ENCODE measurements at places on chromosomes 12 and 14.

DNA sequence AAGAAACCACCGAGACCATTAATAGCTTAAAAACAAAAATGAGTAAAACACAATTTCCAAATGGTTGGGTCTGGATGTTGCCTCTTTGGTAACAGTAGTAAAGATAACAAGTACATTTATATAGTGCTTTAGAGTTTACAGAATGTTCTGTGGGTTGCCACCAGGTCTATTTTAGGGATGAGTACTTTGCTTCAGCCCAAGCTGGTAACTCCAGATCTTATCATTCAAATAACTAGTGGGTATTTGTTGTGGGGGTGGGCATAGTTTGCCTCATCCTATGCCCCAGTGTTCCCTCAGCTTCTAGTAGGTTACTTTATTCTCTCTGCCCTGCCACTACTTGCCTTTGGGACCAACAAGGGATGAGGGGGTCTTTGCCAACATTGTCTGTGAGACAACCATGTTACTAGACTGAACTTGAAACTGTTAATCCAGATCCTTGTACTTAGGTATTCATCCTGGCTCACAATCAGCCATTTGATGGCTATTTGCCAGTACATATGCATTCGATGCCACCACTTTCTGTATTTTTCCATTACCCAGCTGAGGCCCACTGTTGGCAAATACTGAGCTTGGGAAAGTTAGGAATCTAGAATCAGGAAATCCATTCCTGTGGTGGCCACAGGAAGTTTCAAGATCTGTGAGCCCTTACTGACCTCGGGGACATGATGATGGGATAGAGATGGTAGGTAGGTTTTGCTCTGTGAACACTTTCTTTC is 17.6 kb upstream of the AKAP6 start:
- no peak for DNase-seq

GRCh38 chr12:55847603-55848291 is 5.0 kb upstream of the MMP19 start:
- DNase-seq = no peak

DNA sequence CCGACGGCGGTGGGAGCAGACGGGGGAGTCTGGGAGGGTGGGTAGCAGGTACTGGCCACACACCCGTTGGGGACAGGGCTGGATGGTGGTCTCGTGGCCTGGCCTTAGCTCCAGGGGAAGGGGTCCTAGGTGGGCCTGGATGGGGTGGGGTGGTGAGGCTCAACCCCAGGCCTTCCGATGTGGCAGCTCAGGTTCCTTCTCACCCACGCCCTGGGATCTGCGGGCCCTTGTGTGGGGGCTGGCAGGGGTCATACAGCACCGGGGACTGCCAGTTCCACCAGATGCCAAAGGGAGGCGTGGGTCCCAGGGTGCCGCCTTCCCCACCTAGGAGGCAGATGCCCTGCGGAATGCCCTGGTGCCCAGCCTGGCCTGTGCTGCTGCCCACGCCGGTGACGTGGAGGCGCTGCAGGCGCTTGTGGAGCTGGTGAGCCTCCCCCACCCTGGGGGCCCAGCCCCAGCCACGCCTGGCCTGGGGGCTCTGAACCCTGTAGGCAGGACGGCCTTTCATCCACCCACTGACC is 21.0 kb downstream of the ASPG start:
- no peak for DNase-seq

DNA sequence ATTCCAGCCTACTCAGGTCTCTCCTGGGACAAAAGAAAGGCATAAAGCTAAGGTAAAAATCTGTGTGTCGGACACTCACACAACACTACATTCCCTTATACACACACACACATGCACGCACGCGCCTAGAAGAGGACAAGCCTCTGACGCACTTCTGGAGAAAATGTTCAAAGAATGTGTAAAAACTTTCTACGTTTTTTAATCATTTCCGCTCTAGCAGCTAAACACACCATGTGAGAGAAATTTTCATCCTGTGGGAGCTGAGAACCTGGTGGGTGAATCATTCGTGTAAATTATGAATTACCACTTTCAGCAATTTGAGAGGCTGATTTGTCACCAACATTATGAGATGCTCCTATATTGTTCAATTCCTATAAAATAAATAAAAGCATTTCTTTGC is 494.5 kb downstream of the TMEM132D start:
- DNase-seq = no peak

- no peak for DNase-seq
Measured at GRCh38 chr12:75694534-75695268, 183.3 kb upstream of the KRR1 start.

All from NCI-H526 (cell line).